Umbilical cord (tissue), 2 donors: ENCODE measurements at places on chromosomes 5 and 9.

DNA sequence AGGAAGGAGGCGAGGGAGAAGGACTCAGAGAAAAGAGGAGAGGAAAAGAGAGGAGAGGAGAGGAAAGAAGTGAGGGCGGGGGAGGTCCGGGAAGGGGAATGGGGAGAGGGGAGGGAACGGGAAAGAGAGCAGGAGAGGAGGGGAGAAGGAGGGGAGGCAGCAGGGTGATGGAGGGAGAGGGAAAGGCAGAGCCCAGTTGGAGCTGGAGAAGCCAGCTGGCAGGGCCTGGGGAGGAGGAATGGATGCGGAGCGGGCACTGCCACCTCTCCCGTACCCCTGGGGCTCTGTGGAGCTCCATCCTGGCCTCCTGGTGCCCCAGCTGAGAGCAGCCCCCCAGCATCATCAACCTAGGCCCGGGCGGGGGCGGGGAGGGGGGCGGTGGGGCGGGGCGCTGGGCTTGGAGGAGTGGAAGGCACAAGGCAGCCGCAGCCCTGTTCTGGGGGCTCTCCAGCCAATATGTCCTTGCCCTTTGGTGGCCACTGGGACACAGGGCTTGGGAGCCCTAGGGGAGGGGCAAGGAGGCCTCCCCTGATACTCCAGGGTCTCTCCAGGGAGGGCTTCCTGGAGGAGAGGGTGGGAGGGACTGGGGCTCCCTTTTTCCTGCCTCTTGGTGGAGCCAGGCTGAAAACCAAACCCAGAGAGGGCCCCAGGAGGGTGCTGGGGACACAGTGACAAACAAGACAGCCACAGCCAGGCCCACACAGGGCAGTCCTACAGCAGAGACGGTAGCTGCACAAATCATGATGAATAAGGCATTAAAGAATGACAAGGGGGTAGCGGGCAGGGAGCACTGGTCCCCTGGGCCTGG is 123.7 kb downstream of the C9orf50 start:
- no peak for DNase-seq

DNA sequence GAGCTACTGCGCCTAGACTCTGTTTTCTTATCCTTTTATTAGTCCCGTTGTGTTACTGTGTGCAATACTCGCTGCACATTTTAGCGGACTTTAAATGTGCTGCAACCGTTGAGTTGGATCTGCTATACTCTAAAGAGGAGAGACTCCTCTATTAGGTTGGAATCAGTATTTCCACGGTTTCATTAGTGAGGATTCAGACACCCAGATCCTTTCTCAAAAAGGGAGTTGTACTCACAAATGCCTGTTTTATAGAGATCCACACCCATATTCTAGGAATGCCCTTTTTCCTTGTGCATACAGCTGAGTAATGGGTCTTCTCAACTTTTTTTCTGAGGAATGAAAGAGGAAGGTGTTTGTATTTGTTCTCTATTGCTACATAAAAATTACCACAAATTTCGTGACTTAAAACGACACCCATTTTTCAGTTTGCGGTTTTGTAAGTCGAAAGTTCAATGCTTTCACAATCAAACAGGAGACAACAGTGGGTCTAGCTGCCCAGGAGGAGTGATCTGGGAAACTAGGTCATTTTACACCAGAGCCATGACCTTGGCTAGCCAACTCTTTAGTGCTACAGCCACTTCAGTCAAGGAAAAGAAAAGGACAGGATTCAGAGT is 52.8 kb upstream of the SLC44A1 start:
- no peak for DNase-seq

GRCh38 chr5:157860898-157861890 is 2.2 kb upstream of the CLINT1 start:
- DNase-seq, result peak; percentile 18

DNA sequence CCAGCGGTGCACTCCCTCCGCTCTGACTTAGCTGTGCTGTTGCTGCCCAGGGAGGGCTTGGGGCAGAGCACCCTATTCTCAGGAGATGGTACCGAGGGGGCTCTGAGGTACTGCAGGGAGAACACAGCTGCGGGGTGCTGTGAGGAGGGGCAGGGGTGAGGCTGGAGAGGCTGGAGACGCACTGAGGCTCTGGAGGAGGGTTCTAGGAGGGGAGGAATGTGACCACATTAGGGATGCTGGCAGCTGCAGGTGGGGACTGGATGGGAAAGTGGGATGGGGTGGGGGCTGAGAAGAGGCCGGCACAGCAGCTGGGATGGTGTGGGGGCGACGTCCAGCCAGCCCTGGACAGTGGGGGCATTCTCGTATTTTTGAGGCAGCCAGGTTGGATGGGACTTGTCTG is 20.9 kb downstream of the NCS1 start:
- DNase-seq, result no peak

DNA sequence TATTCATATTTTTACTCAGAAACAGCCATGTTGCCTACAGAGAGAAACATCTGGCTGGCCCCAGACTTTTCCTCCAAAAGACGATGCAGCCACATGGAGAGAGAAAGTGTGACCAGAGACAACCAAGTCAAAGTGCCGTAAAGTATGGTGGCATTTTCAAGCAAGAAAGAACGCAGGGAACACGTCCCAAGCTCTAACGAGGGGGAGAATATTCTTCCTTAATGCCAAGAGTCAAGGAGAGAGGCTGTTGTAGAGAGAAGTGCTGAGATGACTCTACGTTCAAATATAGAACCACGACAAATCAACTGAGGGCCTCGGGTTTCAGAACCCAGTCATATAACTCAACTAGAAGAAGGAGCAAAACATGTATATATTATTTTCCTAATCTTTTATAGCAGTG is 55.9 kb downstream of the FNBP1 start:
- no peak for DNase-seq

- no peak for DNase-seq
These were observed 24.0 kb upstream of the ADAM19 start for GRCh38 chr5:157599565-157599964.

GRCh38 chr5:61887271-61887670 is 418.7 kb upstream of the KIF2A start:
- no peak for DNase-seq

DNA sequence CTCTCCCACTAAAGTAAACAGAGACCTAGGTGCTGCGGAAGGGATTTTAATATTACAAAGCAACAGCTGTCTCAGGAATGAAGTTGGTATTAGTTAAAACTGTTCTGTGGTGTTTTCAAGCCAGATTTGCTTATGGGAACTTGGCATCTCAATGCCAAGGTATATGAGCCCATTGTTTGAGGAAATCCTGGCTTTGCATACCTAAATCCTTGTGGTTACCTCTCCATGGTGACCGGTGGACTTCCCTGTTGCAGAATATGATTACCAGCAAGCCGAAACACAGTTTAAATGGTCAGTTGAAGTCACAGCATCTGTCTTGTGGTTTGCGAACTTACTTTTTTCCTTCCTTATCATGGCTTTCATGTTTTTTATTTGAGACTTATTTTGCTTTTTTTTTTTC is 62.3 kb upstream of the TXNDC8 start:
- DNase-seq, result no peak

DNA sequence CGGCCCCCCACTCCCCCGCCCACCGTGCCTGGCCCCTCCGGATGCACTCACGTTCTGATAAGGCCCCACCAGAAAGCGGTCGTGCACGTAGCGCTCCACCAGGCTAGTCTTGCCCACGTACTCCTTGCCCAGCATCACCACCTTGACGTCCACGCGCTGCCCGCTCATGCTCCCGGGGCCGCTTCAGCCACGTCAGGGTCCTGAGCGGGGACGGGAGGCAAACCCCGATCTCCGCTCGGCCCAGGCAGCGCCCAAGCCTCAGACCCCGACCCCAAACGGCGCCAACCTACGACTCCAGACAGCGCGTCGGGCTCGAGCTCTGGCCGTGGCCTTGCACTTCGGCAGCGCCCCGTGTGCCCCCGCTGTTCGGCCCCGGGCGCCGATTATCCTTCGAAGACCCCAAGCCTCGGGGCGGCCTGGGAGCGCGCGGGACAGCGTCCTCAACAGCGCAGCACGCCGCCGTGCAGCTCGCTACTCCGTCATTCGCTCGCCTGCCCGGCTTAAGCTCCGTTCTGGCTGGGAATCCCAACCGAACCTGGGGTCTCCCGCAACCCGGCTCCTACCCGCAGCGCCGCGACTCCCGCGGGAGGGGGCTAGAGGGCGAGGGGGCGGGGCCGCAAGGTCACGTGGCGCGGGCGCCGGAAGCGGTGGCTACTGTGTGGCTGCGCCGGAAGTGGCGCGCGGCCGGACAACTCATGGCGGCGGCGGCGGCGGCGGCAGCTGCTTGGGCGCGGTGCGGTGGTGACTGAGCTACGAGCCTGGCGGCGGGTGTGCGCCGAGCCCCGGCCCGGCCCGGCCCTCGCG is at the start of the genes PRELID1 and RAB24:
TSS of gene PRELID1 (plus strand) at position 679 of the 804 bp plus-strand sequence. CDS start 187 bp downstream, outside the sequence.
TSS of gene RAB24 (minus strand) at position 599 of the 804 bp plus-strand sequence. CDS start at position 168, 431 bp downstream.
- peak; percentile 89 for DNase-seq

- DNase-seq, result no peak
These were observed 150.8 kb downstream of the DOCK8 start for GRCh38 chr9:365436-365835.

DNA sequence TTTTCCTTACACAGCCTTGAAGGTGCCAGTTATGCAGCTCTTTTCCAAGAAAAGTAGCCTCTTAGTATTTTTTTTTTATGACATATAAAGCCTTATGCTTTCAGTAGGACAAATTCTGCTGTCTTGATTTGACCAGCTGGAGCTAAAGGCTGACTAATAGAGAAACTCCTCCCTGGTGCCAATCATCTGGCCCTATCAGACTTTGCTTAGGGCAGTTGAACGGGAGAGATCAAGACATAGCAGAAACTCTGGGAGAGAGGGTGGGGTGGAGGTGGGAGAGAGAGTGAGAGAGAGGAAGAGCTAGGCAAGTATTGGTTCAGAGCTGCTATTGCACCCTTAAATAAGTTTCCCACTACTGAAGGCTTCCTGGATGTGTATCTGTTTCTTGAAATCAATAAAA is 100.2 kb downstream of the SEC61B start:
- no peak for DNase-seq

- no peak for DNase-seq
These were observed 52.7 kb downstream of the DAP start for GRCh38 chr5:10708189-10708944.

DNA sequence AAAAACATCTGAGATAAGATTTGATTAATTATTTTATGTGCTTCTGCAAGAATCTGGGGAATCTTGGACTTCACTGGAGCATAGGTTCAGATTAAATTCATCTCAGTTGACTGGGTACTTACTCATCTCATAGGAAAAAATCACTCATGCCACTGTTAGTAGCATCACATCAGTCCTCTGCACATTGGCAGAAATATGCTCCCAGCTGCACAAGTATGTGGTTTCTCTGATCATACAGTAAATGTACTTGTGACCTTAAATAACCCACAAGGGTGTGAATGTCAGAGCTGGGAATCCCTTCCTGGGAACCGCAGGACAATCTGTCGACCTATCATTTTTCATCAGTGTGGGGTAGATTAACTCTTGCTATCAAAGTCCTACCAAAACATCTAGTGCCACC is 203.7 kb upstream of the SLC24A2 start:
- DNase-seq, result no peak

DNA sequence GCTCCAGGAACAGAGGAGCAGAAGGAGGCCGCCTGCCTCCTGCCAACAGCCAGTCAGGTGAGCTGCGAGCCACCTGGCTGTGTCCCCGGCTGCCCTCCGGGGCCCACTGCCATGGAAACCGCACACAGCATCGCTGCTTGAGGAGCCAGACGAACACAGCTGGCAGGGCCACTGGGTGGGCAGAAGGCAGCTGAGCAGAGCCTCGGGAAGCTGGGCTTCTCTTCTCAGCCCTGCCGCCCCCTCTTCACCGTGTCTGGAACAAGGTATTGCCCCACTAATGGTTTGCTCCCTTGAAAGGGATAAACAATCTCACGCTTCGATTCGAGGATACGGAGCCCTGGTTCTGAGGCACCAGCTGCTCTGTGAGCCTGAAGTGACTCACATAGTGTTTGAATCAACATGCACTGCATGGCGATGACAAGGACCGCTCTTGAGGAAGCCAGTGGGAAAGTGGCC is 63.7 kb upstream of the RUFY1 start:
- DNase-seq, result no peak

GRCh38 chr5:61245936-61246335 is 83.7 kb upstream of the SMIM15 start:
- no peak for DNase-seq

GRCh38 chr5:72645064-72645846 is 138.0 kb upstream of the ZNF366 start:
- no peak for DNase-seq

GRCh38 chr5:97418462-97418861 is 235.4 kb upstream of the RIOK2 start:
- no peak for DNase-seq

GRCh38 chr5:116466727-116467464 is 107.7 kb downstream of the SEMA6A start:
- DNase-seq, result no peak

DNA sequence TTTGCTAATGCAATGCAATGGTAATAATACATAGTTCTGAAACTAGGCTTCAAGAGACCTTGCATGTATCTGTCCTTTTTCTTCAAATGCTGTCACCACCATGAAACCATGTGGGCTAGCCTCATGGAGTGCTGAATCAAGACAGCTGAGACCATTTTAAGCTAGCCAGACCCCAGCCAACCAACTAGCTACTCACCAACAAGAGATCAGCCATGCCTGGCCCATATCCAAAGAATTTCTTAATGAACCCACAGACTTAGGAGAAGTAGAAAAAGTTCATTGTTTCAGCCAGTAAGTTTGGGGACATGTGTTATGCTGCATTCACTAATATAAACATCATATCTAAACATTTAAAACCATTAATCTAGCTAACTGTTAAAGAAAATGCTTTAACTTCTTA is 139.8 kb upstream of the EDIL3 start:
- DNase-seq, result no peak

GRCh38 chr5:1748271-1748670 is 51.4 kb downstream of the MRPL36 start:
- DNase-seq, result no peak

- no peak for DNase-seq
These were observed 290.6 kb downstream of the PIK3R1 start for GRCh38 chr5:68505917-68506860.

- peak; percentile 25 for DNase-seq
These were observed 11.1 kb downstream of the TTC39B start for GRCh38 chr9:15295761-15296405.
